ENCODE measurements at places on chromosomes 16 and 17.

GRCh38 chr16:82011199-82011641 is at the start of gene SDR42E1:
TSS of gene SDR42E1 (minus strand) at chr16:82011470. CDS start at chr16:82000858, 10,612 bp downstream.
- peak; percentile 82 for DNase-seq

DNA sequence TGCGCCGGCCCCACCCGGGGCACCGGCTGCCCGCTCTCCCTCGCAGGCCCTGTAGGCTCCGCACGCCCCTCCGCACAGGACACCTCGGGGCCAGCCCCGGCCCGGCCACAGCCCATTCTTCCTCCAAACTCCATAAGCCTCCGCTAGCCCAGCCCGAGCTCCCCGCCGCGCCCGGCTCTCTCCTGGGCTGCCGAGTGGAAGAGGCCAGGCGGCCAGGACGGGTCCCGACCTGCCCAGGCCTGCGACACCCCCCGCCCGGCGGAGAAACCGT is 397 bp downstream of the NCOR1 start:
- DNase-seq, result no peak

GRCh38 chr16:522320-523096 is 5.0 kb upstream of the CAPN15 start:
- DNase-seq, result no peak

DNA sequence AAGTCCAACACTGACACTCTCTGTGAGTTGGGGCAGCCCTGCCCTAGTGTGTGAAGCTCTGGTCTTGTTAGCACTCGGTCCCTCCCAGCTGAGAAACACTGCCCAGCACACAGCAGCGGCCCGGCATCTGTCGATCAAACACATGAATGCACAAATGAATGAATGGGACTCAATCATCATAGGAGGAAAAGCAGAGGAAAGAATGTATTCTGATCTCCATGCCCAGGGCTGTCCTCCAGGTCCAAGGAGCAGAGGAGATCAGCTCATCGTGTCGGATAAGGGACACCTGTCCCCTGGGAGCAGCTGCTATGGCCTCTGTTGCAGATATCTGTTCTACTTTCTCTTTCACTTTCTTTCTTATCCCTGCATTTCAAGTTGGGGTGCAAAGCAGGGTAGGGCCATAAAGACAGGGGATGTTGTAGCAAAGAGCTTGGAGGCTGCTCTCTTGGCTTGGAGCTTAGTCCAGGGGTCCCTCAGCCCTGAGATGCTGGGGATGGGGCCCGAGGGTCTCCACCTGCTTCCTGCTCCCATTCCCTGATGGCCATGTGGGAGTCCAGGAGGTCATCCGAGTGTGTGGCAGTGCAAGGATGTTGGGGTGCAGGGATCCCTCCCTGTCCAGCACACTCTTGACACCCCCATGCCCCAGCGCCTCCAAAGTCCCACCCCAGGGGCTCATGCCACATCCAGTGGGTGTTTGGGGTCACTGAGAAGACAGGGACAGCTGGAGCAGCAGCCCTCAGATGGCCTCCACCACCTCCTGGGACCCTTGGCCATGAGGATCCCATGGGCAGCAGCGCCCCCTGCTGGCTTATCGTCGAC is 88.2 kb downstream of the IRF8 start:
- no peak for DNase-seq

DNA sequence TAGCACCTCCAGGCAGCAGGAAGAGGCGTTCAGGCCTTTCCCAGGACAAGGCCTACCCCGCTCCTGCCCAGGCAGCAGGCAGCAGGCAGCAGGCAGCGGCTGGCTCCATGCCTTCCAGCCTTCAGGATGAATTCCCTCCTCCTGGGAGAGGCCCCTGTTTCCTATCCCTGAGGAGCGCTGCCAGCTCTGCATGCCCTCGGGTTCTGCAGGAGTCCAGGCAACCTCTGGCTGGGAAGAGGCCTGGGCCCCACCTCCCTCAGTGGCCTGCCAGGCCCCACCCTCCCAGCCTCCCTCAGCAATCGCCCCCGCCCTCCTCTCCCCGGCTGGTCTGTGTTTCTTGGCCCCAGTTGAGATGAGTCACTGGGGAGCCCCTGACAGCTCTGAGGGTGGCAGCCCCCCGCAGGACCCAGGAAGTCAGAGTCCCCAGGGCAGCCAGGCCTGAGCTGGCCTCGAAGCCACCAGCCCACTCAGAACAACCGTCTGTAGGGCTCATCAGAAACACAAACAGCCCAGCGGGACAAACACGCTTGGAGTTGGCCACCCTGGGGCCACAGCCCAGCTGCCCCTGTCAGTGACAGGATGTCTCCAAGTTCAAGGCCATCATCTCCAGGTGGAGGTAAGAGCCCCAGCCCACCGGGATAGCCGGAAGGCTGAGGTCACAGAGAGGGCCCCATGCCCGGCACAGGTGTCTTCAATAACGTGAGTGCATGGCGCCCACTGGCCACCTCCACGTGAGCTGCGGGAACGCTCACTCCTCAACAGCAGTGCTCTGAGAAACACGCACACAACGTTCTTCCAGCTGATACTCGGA is 39.5 kb upstream of the CIBAR2 start:
- DNase-seq, result peak; percentile 9

GRCh38 chr17:77645072-77646045 is 313.1 kb upstream of the TNRC6C start:
- no peak for DNase-seq

DNA sequence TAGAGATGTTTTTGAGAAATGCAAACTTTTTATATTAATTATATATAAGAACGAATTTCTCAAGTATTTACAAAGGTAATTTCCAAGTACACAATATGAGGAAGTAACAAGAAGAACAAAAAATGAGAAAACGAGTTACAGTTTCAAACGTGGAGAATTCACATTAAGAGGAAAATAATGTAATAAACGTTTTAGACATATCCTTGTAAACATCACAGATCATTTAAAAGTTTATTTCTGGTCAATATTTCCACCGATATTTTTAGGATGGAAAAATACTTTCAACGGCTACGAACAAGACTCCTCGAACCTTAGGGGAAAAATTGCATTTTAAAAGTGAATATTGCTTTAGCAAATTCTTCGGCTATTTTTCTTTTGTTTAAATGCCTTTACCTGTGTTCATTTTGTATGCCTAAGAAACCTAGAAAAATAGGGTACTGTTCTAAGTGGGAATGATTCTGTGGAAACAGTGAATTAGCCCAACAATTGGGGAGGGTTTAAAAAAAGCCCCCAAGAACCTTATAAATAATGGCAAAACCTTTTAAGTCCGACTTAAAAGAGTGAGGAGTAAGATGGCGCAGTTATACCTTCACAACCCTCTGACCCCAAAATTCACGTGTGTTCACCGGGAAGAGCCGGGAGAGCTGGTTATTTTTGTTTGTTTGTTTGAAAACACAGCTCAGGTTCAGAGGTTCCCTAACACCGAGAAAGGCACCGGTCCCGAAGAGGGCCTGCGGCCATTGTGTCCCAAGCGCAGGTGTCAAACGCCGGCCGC is 3.3 kb downstream of the HNF1B start:
- DNase-seq, result peak; percentile 91

DNA sequence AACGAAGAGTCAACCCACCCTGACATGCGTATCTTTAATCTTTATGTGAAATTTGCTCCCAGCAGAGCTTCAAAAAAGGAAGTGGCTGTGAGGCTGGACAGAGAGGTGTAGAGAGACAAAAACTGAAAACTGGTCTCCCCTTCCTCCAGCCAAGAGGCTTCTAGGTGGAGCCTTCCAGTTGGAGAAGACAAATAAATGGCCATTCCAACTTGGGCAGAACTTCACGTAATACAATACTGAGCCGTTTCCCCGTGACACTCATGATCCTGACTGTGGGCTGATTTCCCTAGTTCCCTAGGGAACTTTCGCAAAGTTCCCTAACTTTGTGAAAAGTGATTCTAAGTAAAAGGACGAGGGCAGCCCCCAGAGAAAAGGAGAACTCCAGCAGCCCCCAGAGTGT is 78.8 kb downstream of the ZFHX3 start:
- DNase-seq, result no peak

GRCh38 chr17:35773679-35774425 is 13.2 kb downstream of the C17orf50 start:
- DNase-seq, result no peak

DNA sequence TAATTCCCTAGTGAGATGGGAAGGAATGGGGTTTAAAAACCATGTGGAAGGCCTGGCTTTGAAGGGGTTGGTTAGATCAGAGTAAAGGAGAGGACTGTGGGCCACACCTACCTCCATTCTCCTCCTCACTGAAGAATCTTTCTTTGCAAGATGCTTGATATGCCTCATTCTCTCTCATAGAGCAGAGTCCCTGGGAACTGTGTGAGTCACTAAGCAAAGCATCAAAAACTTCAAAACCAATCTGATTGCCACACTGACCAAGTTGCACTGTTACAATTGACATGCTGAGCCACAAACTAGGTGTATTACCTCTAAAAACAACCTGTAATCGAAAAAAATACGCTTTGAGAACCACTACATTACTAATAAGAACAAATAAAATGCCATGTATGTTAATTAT is 2.0 kb downstream of the TUBD1 start:
- DNase-seq, result no peak

DNA sequence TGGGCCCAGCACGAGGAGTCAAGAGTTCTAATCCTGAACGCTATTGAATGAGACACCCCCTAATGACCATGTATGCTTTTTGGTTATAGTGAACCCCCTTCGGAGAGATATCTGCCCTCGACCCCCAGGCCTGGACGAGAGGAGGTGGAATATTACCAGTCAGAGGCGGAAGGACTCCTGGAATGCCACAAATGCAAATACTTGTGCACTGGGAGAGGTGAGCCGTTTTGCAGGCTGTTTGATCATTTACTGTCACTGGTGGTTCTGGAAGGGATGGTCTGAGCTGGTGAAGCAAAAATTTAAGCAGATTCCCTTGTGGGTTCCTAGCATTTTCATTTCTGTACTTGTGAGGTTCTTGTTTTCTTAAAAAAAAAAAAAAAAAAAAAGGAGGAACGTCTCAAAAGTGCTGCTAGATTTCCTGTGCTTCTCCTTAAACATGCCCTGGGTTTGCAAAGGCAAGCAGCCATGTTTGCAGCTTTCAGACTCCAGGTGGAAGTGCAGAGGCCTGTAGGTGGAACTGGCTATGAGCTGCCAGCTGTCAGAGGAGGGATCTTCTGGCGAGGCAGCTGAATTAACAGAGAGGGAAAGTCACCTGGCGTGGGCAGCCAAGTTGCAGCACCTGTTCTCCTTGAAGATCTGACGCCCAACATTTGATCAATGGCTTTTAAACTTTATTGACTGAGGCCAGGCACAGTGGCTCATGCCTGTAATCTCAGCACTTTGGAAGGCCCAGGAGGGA is 3.5 kb downstream of the MARVELD3 start:
- no peak for DNase-seq

DNA sequence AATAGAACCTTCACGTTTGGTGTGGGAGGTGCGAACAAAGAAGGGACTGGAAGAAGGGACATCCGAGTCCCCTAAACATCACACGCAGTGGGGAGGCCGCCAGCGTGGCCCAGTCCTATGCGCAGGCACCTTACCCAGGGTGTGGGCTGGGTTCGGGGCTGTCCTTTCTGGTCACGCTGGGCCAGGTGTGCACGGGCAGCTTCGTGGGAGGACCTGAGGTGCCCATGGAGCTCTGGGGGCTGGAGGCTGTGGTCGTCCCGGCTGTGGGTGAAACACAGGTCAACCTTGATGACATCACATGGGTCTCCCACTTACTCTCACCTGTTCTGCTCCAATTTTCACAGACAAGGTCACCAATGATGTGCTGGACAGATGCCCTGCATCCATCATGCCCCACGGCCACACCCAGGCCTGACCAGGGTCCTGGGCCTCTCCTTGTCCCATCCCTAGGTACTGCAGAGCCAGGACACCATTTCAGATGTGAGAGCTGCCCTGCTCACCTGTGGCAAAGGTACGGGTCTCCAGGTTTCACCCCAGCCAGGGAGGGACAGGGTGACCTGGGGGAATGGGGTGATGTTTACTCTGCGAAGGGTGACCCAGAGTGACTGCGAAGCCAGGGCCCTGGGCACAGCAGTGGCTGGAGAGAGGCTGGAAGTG is 3.1 kb downstream of the CD300C start:
- no peak for DNase-seq

DNA sequence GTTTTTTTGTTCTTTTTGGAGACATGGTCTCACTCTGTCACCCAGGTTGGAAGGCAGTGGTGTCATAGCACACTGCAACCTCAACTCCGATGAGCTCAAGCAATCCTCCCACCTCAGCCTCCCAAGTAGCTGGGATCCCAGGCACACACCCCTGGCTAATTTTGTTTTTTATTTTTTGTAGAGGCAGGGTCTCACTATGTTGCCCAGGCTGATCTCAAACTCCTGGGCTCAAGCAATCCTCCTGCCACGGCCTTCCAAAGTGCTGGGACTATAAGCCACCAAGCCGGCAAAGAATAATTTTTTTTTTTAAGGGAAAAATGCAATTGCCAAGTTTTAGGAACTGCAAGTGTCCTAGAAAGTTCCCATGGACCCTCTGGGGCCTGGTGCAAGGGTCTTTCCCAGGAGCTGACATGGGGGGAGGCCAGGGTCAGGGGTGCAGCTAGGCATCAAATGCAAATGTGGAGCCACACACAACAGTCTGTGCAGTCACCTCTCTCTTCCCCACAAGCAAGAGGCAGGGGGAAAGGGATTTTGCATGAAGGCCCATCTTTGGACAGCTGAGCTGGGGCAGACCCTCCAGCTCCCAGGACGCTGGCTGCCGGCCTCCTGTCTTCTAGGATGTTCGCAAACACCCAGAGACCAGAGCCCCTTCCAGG is 20.1 kb upstream of the BCAR1 start:
- DNase-seq, result no peak

GRCh38 chr17:1636732-1637285 is 8.2 kb upstream of the SLC43A2 start:
- no peak for DNase-seq

DNA sequence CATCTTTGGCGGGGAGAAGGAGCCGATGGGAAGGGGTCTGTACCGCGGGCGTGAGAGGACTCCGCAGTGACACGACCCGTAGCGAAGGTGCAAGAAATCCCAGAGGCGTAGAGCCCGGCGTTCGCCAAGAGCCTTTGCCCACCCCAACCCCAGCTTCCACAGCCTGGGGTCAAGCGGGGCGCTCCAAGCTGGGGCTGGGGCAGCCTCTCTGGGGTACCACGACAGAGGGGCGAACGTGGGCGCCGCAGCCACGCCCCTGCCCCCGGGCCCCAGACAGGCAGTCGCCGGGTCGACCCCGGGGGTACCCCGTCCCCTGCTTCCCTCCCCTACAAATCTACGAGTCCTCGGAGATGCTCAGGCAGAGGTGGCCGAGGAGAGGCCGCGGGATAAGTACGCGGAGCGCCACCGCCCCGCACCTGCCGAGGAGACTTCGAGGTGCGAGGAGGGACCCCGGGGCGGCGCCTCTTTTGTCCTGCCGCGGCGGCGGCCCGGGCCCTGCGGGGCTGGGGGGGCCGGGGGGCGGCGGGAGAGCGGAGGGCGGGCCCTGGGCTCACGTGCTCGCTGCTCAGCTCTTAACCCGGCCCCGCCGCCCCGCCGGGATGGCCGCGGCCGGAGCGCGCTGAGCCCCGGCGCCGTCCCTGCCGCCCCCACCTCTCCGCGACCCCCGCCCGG is at the start of gene ADAM11:
ADAM11 (plus strand) TSS at position 575 of the 672 bp plus-strand sequence. CDS start 212 bp downstream, outside the sequence.
- no peak for DNase-seq

GRCh38 chr17:78558989-78559388 is 18.2 kb downstream of the DNAH17 start:
- DNase-seq, result no peak

GRCh38 chr16:85611194-85611443 is 2.0 kb upstream of the GSE1 start:
- DNase-seq, result no peak
